ENCODE measurements at places on chromosomes 12 and 14.

DNA sequence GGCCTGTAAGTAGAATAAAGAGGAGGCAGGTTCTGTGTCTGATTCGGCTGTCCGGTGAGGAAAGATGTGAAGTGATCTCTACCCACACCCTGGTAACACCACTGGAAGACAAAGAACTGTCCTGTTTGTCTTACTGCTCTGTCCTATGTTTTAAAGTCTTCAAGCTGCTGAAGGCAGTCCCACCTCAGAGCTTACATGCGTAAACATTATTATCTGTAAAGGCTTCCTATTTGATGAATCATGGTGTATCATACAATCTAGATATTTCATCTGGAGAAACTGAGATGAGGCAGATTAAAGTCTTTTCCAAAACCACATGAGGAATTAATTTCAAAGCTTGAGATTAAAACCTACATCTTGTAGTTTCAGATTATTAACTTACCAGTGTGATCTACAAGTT lies 427.6 kb downstream of the ZFP36L1 start:
- DNase-seq: no peak

DNA sequence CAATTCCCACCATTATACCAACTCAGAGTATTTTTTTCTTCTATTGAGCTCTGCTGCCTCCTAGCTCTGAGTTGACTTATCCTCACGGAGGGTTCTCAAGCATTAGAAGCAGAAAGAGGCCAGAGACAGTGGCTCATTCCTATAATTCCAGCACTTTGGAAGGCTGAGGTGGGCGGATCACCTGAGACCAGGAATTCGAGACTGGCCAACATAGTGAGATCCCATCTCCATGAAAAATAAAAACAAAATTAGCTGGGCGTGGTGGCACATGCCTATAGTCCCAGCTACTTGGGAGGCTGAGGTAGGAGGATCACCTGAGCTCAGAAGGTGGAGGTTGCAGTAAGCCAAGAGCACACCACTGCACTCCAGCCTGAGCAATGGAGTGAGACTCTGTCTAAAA lies 21.0 kb downstream of the HPD start:
- DNase-seq: no peak

- DNase-seq: no peak
Observed at GRCh38 chr12:116390401-116391335, 113.2 kb upstream of the MED13L start.

DNA sequence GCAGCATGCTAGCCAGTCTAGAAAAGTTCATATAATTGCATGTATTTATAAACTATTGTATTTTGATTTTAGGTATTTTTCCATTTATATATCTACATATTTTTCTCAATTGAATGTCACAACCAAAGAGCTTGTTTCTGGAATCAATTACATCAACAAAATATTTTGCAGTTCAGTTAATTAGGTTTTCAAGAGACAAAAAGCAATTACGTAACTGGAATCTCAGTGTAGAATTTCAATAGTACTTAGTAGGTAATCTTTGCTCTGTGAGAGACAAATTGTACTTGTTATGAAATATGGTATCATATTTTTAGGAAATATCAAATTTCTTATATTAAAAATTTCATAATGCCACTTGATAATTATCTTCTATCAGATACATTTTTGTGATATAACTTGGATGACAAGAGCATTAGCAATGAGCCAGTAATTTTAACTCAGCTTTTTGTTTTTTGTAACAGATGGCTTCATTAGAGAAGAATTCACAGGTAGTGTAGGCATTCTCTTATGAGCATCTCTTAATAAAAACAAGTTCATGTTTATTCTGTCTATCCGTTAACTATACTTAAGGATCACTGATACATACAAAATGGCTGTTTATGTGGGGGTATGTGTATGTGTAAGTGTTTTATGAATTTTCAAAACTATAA lies 774.7 kb downstream of the C12orf50 start:
- DNase-seq: no peak

DNA sequence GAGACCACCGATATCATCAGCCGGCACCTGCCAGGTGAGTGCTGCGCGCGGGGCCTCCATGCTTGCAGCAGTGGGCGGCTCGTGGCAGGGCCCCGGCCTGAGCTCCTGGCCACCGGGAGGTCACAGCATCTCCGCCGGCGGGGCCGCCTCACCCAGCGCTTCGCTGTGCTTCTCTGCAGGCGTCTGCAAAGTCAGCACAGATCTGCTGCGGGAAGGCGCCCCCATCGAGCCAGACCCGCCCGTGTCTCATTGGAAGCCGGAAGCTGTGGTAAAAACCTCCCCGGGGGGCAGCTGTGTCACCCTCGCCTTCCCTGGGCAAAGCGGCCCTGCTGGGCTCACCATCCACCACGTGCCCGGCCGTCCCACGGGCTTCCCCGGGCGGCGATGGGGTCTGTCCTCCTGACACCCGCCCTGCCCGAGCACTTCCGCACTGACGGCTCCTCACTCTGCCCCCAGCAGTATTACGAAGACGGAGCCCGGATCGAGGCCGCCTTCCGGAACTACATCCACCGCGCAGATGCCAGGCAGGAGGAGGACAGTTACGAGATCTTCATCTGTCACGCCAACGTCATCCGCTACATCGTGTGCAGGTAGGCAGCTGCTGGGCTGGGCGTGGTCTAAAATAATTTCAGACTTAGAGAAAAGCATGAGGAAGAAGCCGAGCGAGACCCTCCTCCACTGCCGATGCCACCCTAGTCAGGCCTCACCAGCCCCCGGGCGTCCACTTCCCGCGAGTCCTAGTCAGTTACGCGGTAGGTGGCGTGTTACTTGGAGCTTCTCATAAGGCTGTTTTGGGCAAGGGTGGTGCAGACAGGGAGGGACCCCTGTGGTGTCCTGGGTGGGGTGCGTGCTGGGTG lies 7.1 kb downstream of the PGAM5 start:
- no peak for DNase-seq

GRCh38 chr12:102903337-102904007 lies 13.6 kb downstream of the PAH start:
- DNase-seq: no peak

DNA sequence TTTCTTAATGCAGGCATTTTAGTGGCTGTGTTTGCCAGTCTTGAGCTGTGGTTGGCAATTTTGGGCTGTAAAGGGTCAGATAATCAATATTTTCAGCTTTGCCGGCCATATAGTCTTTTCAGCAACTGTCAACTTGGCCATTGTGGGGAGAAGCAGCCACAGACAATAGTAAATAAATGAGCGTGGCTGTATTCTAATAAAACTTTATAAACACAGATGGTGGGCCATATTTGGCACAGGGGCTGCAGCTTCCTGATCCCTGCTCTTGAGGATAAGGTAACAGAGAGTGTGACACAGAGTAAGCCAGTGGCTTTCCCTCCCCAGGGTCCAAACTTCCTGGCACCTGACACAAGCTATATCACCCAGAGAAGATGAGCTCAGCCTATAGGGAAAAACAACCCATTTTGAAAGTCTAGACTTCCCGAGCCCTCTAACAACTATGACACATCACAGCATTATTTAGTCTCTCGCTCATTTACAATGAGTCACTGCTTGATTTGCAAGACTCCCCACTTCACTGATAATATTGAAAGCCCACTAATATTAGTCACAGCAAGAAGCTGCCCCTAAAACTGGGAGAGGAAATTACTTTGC lies 163.1 kb upstream of the TMPO start:
- no peak for DNase-seq

GRCh38 chr14:67806246-67806645 lies 10.1 kb downstream of the ZFYVE26 start:
- DNase-seq: no peak

- DNase-seq: no peak
Observed at GRCh38 chr14:54058505-54058904, 101.9 kb upstream of the BMP4 start.
